ENCODE measurements at places on chromosomes 2 and 18.
A peak's percentile ranks its signal among the peaks of the same experiment; 100 is the strongest.

- DNase-seq: no peak
These were observed 131.5 kb downstream of the ATP9B start for GRCh38 chr18:79200546-79201268.

DNA sequence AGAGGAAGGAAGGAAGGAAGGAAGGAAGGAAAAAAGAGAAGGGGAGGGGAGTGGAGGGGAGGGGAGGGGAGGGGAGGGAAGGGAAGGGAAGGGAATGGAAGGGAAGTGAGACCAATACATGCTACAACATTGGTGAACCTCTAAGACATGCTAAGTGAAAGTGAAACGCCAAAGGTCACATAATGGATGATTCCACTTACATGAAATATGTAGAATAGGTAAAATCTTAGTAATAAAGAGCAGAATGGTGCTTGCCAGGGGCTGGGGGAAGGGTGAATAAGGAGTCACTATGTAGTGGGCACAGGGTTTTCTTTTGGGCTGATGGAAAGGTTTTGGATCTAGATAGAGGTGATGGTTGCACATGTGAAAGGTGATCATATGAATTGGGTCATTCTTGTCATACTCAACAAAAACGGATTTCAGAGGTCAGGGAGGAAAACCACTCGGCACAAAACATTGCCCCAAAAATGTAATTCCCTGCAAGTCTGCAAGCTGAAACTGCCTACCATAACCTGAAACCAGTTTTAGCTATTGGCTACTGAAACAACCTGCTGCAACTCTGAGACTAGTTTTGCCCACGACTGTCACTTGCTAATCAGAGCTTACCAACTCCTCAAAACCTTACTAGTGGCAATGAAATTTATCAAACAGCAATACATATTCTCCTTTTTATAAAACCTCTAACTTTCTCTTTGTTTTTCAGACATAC lies 59.2 kb downstream of the CCDC141 start:
- DNase-seq: no peak

GRCh38 chr2:2530334-2530733 lies 199.3 kb upstream of the MYT1L start:
- DNase-seq: no peak

GRCh38 chr2:28346587-28346986 lies 46.1 kb upstream of the FOSL2 start:
- DNase-seq: no peak

DNA sequence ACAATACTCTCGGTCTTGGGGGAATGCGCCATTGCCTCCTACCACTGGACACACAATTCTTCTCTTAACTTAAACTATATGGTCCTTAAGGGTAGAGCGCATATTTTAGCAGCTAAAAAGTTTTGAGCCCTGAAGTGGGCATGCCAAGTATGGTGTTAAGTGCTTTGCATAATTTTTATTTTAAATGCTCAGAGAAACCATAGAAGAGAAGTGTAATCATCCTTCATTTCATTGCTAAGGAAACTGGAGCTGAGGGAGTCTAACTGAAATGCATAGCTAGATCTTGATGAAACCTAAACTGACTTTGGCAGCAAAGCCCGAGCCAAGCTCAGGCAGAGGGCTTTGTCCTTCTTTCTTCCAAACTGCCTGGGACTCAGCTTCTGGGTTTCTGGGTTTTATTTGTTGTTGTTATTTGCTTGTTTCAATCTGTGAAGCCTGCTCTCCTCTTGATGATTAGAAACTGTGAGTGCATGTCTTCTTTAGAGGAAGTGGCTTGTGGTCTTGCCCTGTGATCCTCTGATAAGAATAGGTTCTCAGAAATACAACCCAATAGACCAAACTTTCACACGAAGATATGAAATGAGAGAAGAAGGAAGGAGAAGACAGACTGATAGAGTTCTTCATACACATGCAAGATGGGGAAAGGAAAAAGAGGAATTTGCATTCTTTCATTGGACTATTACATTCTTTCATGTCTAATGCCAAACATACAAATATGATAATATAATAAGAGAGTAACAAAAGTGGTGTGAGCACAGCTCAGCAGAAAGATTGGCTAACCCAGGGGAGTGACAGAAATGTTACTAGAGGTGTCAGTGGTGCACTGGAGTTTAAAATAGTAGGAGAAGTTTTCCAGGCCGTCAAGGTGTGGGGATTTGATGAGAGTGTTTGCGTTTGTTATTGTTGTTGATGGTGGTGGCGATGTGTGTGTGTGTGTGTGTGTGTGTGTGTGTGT lies 7.5 kb upstream of the RNF144A start:
- DNase-seq: no peak

GRCh38 chr2:205675861-205676516 lies 6.3 kb upstream of the NRP2 start:
- no peak for DNase-seq

DNA sequence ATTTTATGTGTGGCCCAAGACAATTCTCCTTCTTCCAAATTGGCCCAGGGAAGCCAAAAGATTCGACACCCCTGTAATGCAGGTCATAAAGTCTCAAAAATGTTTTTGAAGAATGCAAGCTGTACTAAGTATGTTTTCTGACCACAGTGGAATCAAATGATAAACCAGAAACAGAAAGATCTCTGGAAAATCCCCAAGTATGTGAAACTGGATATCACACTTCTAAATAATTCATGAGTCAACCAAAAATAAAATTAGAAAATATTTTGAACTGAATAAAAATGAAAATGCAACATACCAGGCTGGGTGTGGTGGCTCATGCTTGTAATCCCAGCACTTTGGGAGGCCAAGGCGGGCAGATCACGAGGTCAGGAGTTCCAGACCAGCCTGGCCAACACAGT lies 34.1 kb upstream of the UBE2F start:
- peak; percentile 27 for DNase-seq

DNA sequence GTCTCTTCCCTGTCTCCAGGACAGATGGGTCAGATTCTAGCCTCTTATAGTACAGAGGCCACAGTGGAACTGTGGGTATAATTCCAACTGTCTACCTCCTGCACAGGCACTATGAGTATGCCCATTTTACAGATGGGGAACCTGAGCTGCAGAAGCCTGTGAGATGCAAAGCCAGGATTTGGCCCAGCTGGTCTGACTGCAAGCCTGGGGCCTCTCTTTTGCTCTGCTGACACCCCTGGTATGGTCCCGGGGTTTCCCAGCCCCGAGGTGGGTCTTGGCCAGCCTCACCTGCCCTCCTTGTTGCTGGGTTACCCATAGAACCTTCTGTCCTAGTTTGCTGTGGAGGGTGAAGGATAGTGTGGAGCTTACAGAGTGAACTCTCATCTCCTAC lies 9.8 kb downstream of the HS6ST1 start:
- no peak for DNase-seq

DNA sequence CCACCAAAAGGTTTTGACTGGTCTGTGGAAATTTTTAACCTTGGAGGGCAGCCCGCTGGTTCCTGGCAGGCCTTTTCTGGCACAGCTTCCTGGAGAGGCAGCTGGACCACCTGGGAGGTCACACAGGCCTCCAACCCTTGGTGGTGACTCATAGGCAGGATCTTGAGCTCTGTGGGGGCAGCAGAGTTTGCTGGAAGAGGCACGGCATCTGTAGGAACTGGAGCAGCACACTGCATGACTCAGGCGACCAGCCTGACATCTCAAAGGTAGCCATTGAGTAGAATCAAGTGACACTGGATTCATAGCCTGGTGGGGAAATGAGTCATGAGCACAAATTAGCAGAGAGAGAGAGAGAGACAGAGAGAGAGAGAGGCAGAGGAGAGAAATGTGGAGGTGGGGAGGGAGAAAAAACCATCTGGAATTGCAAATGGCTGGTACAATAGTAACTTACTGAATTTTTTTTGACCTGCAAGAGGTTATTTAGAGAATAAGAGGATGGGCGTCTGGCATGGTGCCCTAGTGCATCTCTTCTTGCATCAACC lies 57.4 kb downstream of the TRPM8 start:
- DNase-seq: peak; percentile 90

- no peak for DNase-seq
These were observed 56.5 kb downstream of the RPIA start for GRCh38 chr2:88747990-88748389.

GRCh38 chr18:79634186-79634585 lies 45.4 kb upstream of the CTDP1 start:
- no peak for DNase-seq

GRCh38 chr18:13599031-13599430 lies 127.3 kb downstream of the FAM210A start:
- DNase-seq: no peak

GRCh38 chr2:188050726-188051125 lies 240.9 kb upstream of the GULP1 start:
- peak; percentile 14 for DNase-seq

DNA sequence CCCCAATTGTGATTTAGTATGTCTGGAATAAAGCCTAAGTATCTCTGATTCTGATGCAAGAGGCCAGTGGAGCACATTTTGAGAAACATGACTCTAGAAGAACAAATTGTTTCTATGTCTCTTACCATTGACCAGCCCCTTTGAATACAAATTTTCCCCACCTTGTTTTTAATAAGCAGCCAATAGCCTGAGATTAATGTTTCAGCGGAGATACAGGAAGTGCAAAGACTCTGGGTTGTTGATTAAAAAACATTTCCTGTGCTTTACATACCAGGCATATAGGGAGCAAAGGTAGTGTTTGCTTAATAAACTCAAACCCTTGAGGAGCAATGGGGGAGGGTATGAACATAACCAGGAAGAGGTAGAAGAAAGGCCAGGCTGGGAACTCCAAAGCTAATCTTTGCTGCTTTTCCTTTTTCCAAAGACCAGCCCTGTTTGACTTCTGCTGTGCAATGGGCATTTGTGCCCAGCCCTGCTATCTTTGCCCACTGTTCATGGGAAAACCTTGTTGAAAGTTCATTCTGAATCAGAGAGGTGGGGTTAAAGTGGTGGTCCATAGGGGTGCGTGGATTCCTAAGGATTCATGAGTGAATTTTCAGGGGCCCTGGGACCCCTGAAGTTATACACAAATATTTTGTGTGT lies 29.3 kb downstream of the UPP2 start:
- DNase-seq: no peak

GRCh38 chr2:176872406-176872805 lies 340.2 kb upstream of the HNRNPA3 start:
- DNase-seq: no peak

- DNase-seq: no peak
These were observed 207.6 kb upstream of the NABP1 start for GRCh38 chr2:191470306-191470705.

DNA sequence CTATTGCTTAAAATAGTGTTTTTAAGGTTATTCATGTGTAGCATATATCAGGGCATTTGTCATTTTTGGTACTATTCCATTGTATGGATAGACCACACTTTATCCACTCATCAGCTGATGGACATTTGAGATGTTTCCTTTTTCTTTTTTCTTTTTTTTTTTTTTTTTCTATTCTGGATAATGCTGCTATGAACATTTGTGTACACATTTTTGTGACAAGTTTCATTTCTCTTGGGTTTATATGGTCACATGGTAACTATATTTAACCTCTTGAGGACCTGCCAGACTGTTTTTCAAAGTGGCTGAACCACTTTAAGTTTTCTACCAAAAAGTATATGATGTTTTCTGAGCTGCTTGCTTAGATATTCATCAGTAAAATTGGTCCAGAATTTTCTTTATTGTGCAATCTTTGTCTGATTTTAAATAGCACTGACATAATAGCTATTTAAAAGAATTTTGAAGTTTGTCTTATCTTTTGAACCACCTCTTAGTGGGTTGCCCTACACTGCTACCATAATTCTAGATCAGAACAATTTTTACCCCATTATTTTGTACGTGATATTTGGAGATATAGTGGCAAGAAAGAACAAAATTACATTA lies 219.4 kb upstream of the SIX3 start:
- DNase-seq: no peak

GRCh38 chr2:86442642-86443005 lies 1.5 kb downstream of the KDM3A start:
- DNase-seq: peak; percentile 83

- no peak for DNase-seq
These were observed 19.0 kb upstream of the FEZ2 start for GRCh38 chr2:36616947-36617346.

DNA sequence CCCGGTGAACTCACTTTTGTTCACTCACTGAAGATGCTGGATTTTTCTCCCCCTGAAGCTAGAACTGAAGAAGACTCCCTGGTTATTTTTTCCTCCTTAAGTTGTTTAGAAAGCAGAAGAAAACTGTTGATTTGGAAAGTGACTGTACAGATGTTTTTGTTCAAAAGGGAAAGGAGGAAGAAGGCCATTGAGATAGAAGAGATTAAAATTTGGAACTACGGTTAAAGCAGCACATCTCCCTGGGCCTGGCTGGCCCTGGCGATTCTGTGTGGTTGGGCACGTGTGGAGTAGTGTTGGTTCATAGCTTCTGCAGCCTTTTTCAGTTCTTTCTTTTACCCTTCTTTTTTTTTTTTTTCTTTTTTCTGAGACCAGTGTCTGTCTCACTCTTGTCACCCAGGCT lies 109.2 kb downstream of the MAP4K4 start:
- no peak for DNase-seq

All from skeletal muscle cell (primary cell).